ENCODE measurements at places on chromosomes 12 and 14. TPM values are rescaled to one million over a fixed set of nuclear protein-coding genes. Genes with fewer than 3 reads are reported as not detected.
A peak's percentile ranks its signal among the peaks of the same experiment; 100 is the strongest.

DNA sequence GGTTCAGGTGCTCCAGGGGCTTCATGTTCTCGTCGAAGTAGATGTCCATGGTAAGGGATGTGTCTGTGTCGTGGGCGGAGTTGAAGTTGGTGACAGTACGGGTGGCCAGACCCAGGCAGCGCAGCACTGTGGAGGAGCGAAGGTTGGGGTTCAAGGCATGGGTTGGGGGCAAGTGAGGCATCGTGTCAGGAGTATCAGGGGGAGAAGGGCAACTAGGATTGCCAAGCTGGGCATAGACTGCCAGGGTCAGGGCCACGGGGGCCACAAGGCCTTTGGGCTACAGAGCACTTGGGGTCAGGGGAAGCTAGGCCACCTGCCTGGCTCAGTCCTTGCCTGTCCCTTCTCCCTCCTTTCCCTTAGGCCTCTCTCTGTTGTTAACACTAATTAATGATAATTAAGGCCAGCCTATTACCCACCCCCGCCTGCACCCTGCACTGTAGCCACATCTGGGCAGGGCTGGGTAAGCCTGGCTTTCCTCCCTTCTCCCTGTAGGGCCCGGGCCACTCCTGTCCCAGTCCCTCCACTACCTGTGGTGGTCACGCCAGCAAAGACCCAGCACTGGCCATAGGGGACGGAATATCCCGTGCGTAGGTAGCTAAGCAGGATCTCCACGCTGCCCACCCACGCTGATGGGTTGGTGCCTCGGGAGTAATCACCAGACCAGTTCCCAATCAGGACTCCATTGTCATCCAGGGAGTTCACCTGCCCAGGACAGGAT is 4.3 kb downstream of the TGM1 start:
- no peak overlapping the region for H3K27ac ChIP-seq
- DNase-seq = no peak
- H3K27me3 ChIP-seq = no peaks in the 10 kb centered on the region
- no peaks in the 10 kb centered on the region for H3K36me3 ChIP-seq

AICDA gene
- total RNA-seq = not detected

NAB2 gene
- total RNA-seq = 11.2 TPM

SERPINA9 gene
- total RNA-seq = not detected

SLC2A14 gene
- 0.56 TPM for total RNA-seq

- no peaks in the 10 kb centered on the region for H3K36me3 ChIP-seq
- H3K27me3 ChIP-seq = no peaks in the 10 kb centered on the region
- peak; percentile 57 for DNase-seq
These were observed 163.3 kb downstream of the ETV6 start for GRCh38 chr12:11812586-11813437.

GRIP1 gene
- 2.0 TPM for total RNA-seq

GRCh38 chr14:60639674-60640073 is 9.6 kb downstream of the SIX1 start:
- DNase-seq = no peak
- peaks cover 98% of the 10 kb centered on the region for H3K27me3 ChIP-seq
- H3K4me1 ChIP-seq = peaks cover 13% of the 10 kb centered on the region
- H3K36me3 ChIP-seq = no peaks in the 10 kb centered on the region

DNA sequence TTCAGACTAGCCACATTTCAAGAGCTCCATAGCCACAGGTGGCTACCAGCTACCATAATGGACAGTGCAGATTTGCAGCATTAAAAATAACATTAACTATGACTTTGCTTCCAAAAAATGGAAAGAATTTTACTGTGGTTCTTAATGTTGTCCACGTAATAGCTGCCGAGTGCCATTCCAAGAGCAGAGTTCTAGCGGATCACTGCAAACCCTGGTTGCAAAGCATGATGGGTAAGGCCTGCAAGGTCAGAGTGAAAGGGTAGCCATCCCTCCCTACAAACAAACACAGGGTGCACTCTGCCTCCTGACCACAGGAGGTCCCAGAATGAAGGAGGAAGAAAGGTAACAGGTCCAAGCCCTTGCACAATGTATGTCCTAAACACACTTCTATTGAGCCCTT is 157.6 kb downstream of the DPF3 start:
- H3K36me3 ChIP-seq = no peaks in the 10 kb centered on the region
- H3K4me1 ChIP-seq = peaks cover 13% of the 10 kb centered on the region
- H3K27ac ChIP-seq = no peak overlapping the region

CLEC9A gene
- total RNA-seq = 0.24 TPM

C12orf56 gene
- not detected for total RNA-seq

DNA sequence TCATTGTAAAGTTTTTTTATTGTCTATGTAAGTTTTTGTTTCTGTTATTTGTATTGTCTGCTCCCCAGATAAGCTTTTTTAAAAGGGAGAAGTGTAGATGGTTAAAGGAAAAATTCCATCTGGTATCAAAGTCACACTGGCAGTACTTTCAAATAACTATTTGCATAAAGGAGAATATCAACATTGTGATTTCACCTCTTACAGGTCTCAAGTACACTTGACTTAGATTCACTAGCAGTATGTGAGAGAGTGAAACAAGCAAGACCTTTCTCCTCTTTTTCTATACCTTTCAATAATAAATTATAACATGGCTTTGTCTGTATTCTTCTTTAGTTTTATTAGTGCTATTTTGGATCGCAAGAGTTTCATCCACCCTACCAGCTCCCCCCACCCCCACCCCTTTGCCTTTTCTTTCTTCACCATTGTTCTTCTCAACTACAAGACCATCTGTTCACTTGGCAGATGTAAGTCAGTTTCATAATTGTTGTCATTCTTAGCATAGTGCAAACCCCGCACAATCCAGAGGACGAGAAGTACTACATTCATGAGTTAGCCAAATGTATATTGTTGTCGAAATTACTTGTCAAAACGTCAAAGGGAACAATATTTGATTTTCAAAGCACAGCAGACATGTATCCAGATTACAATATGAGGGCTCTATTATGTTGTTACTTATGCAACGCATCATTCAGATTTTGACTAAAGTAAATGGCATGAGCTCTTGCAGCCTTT is 602.7 kb upstream of the FLRT2 start:
- no peak for DNase-seq
- no peaks in the 10 kb centered on the region for H3K4me1 ChIP-seq
- no peaks in the 10 kb centered on the region for H3K27me3 ChIP-seq
- H3K36me3 ChIP-seq = no peaks in the 10 kb centered on the region
- H3K4me3 ChIP-seq = no peak overlapping the region
- H3K27ac ChIP-seq = no peak overlapping the region

EXOC3L4 gene
- 0.57 TPM for total RNA-seq

GRCh38 chr14:20714593-20715250 is 26.2 kb downstream of the ANG start:
- H3K4me3 ChIP-seq = no peak overlapping the region
- H3K27ac ChIP-seq = peak overlapping the region; percentile 33
- H3K27me3 ChIP-seq = no peaks in the 10 kb centered on the region
- no peaks in the 10 kb centered on the region for H3K36me3 ChIP-seq
- no peaks in the 10 kb centered on the region for H3K4me1 ChIP-seq

GRCh38 chr12:123895451-123895850 is 77.2 kb downstream of the CCDC92 start:
- H3K27me3 ChIP-seq = no peaks in the 10 kb centered on the region
- no peak for DNase-seq
- H3K27ac ChIP-seq = no peak overlapping the region
- no peak overlapping the region for H3K4me3 ChIP-seq

GRCh38 chr14:88233915-88234314 is 89.2 kb downstream of the KCNK10 start:
- DNase-seq = no peak
- H3K27me3 ChIP-seq = no peaks in the 10 kb centered on the region

RDH5 gene
- 19.4 TPM for total RNA-seq

- H3K27ac ChIP-seq = no peak overlapping the region
- no peaks in the 10 kb centered on the region for H3K4me1 ChIP-seq
- H3K27me3 ChIP-seq = no peaks in the 10 kb centered on the region
These were observed 3.2 kb downstream of the EFS start for GRCh38 chr14:23361763-23362162.

OR11H7 gene
- not detected for total RNA-seq

GRCh38 chr14:103296007-103296406 is 38.0 kb upstream of the EIF5 start:
- no peak overlapping the region for H3K4me3 ChIP-seq
- H3K4me1 ChIP-seq = no peaks in the 10 kb centered on the region
- DNase-seq = no peak
- no peaks in the 10 kb centered on the region for H3K36me3 ChIP-seq
- no peaks in the 10 kb centered on the region for H3K27me3 ChIP-seq

DNA sequence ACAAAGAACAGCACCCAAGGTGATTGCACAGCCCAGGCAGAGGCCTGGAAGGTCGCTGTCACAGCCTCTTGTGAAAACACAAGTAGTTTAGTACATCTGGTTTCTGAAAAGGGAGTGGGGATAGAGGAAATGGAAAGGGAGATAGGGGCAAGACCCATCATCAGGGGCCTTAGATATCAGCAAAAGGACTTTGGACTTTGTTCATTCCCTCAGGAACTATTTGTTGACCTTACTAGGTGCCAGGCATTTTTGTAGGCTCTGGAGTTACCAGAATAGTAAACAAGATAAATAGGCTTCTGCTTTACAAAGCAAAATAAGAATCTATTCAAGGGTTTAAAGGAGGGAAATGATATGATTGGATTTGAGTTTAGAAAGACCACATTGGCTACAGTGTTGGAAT is 199.4 kb upstream of the CDKN3 start:
- H3K4me1 ChIP-seq = no peaks in the 10 kb centered on the region
- H3K36me3 ChIP-seq = no peaks in the 10 kb centered on the region
- DNase-seq = no peak
- H3K4me3 ChIP-seq = no peak overlapping the region

DNA sequence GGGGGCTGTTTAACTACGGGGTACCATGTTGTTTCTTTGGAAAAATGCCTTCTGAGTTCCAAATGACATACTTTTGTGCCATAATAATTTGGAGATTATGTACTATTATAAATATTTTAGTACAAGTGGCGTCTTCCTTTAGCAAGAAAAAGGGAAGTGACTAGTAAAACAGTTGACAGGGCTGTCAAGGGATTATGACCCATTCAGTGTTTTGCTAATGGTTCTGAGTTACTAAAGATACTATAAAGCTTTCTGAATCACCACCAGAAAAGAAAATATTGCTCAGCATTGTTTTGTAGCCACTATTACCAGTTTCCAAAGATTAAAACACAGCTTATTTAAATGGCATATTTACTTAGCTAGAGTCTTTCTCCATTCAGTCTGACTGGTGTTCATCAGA is 334.9 kb downstream of the SNAPC1 start:
- no peaks in the 10 kb centered on the region for H3K4me1 ChIP-seq
- no peak for DNase-seq
- H3K36me3 ChIP-seq = no peaks in the 10 kb centered on the region
- H3K4me3 ChIP-seq = no peak overlapping the region

TDRD9 gene
- total RNA-seq = 7.8 TPM

VWF gene
- total RNA-seq = 503 TPM

Data from heart left ventricle (tissue), 16 donors.